ENCODE measurements at places on chromosomes 16 and 17.

- DNase-seq = no peak
Observed at GRCh38 chr17:2400877-2401425, at the start of gene MNT. TSS of gene MNT (minus strand) at chr17:2401060. CDS start at chr17:2400712, 348 bp downstream.

GRCh38 chr17:67016039-67016762 is 28.2 kb upstream of the CACNG1 start:
- DNase-seq = no peak

GRCh38 chr16:85153656-85154091 is 41.4 kb upstream of the CIBAR2 start:
- DNase-seq = no peak

- no peak for DNase-seq
Observed at GRCh38 chr17:78368854-78369495, 9.1 kb upstream of the SOCS3 start.

DNA sequence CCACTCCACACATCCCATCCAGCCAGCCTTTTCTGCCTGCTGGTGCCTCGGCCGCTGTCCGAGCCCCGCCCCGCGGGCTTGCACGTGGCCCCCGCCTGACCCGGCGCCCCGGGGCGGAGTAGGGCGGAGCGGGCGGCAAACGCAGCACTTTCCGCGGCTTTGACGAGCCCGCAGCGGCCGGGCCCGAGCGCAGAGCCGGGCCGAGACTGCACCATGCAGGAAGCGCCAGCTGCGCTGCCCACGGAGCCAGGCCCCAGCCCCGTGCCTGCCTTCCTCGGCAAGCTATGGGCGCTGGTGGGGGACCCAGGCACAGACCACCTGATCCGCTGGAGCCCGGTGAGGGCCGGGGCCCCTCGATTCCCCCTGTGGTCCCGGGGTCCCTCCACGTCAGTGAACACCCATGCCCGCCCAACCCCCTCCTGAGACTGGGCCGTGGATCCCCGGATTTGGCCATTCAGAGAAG is at the start of gene HSF4:
TSS of gene HSF4 (plus strand) at position 147 of the 463 bp plus-strand sequence. CDS start at position 214, 67 bp downstream.
- no peak for DNase-seq

DNA sequence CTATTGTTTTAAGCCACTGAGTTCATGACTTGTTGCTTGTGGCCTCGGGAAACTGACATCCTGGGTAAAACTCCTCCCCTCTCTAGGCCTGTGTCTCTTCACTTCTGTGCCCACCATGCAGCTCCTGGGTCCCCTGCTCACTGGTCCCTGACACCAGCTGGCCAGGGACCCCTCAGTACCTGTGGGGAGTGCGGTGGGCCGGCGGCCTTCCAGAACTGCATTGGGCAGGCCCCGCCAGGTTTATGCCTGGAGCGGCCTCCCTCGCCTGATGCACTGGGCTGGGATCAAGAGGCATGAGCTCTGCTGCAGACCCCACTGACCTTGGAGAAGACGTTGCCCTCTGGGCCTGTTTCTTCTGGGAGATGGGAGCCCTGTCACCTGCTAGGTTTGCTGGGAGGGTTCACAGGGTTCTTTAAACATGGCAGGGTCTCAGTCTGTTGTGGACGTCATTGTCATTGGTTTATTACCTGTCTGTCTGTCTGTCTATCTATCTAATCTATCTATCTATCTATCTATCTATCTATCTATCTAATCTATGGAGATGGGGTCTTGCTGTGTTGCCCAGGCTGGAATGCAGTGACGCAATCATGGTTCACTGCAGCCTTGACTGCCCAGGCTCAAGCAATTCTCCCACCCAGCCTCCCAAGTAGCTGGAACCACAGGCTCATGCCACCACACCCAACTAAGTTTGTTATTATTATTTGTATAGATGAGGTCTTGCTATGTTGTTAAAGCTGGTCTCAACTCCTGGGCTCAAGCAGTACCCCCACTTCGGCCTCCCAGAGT is 21.5 kb upstream of the RMI2 start:
- no peak for DNase-seq

- no peak for DNase-seq
Observed at GRCh38 chr17:27904534-27905446, 11.6 kb upstream of the LYRM9 start.

GRCh38 chr17:62089334-62089733 is 24.3 kb upstream of the MED13 start:
- no peak for DNase-seq

DNA sequence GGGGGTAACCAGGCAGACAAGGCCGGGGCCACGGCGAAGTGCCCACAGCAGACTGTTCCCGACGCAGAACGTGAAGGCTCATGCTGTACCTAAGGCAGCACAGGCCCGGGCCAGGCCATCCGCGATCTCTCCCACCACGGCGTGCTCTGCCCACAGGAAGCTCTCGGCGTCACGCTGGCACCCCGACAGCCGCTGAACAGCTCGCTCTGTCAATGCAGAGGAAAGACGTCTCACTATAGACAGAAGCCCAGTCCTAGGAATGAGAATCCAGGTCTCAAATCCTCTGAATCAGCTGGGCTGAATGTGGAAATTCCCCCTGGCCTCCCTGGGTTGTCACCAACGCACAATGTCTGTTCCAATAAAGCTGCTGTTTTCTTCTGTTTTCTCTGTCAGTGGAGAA is 21.4 kb downstream of the SERPINF1 start:
- DNase-seq = no peak

- DNase-seq = no peak
Observed at GRCh38 chr16:12324152-12324551, 347.6 kb downstream of the SNX29 start.

- no peak for DNase-seq
Observed at GRCh38 chr16:10180042-10180770, 2.0 kb downstream of the GRIN2A start.

- DNase-seq = no peak
Observed at GRCh38 chr16:19833176-19833575, 51.5 kb downstream of the GPRC5B start.

DNA sequence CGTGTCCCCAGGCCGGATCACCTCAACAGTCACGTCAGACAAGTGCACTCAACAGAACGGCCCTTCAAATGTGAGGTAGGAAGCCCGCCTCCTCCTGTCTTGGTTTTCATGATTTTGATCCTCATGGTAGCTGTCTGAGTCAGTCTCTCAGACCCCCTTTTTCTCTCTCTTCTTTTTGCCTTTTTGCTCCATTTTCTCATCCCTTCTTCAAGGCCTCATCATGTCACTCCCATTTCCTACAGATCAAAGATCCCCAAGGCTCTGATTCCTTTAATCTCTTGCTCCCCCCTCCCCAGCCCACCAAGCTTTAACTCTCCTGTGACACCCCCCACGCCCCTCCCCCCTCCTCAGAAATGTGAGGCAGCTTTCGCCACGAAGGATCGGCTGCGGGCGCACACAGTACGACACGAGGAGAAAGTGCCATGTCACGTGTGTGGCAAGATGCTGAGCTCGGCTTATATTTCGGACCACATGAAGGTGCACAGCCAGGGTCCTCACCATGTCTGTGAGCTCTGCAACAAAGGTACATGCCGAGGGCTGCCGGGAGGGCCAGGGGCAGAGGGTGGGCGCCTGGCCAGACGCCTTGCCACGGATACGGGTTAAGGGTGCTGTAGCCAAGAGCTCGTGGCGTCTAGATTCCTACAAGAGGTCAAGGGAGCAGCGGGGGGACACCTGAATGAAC is 2.0 kb downstream of the MAZ start:
- no peak for DNase-seq

GRCh38 chr16:58443783-58444182 is 51.5 kb downstream of the GINS3 start:
- no peak for DNase-seq

DNA sequence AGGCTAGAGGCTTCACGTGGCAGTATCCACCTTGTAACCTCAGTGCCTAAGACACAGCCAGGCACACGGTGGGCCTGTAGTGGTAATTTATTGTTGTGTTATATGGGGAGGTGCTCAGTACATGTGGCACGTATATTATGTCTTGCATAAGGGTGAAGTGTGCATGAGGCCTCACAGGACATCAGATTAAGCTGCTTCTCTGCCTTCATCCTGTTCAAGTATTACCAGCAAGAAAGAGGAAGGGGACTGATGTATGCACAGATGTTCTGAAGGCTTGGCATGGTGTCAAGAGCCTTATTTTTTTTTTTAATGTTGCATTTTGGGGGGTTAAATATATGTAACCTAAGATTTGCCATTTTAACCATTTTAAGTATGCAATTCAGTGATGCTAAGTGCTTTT is 71.6 kb downstream of the ABCC1 start:
- no peak for DNase-seq

GRCh38 chr17:80964859-80965580 is 26.6 kb upstream of the CHMP6 start:
- no peak for DNase-seq

GRCh38 chr17:83076938-83077337 is 2.5 kb upstream of the METRNL start:
- DNase-seq = no peak

DNA sequence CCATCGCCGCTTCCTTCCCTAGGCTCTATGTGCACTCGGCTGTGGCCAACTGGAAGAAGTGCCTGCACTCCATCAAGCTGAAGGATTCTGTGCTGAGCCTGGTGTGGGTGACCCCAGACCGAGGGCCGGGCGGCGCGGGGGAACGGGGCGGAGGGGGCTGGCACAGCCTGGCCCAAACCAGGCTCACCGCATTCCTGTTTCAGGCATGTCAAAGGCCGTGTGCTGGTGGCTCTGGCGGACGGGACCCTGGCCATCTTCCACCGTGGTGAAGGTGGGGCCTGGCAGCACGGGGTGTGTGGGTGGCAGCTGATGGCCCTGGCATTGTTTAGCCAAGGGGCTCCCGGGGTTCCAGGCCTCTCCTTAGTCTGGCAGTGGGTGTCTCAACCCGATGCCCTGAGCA is 4.6 kb downstream of the NME3 start:
- DNase-seq = no peak

DNA sequence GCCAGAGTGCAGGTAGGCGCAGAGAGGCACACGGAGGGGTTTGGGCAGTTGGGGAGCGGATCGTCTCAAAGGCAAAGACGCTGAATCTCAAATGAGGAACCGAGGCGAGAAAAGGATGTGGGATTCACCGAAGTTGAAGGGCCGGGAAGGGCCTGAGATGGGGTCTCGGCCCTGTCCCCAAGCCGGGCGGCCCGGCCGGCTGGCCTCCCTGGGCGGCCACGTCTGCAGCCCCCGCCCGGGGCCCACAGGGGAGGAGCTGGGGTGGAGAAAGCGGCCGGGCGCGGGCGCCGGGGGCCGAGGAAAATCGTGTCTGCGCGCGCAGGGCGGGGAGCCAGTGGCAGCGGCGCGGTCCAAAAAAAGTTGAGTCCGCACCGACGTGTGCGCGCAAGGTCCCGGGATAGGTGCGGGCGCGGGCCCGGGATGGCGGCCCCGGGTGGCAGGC is 458 bp downstream of the SLC12A4 start:
- no peak for DNase-seq

GRCh38 chr16:35510701-35511100 is 2051.3 kb downstream of the TP53TG3F start:
- DNase-seq = no peak

GRCh38 chr16:28304214-28304613 is 11.9 kb downstream of the SBK1 start:
- DNase-seq = no peak

- no peak for DNase-seq
Observed at GRCh38 chr16:9371713-9372448, 280.4 kb downstream of the HAPSTR1 start.

GRCh38 chr17:14308636-14308964 is 7.7 kb downstream of the HS3ST3B1 start:
- DNase-seq = no peak

- DNase-seq = no peak
Observed at GRCh38 chr16:20263138-20263855, 64.0 kb downstream of the GP2 start.

- no peak for DNase-seq
Observed at GRCh38 chr17:82356845-82357355, 2.1 kb upstream of the TEX19 start.

- DNase-seq = no peak
Observed at GRCh38 chr16:7744546-7745264, 412.1 kb downstream of the RBFOX1 start.

GRCh38 chr17:16975744-16976625 is 4.1 kb upstream of the TNFRSF13B start:
- DNase-seq = no peak

- no peak for DNase-seq
Observed at GRCh38 chr16:7025616-7026190, 306.9 kb upstream of the RBFOX1 start.

DNA sequence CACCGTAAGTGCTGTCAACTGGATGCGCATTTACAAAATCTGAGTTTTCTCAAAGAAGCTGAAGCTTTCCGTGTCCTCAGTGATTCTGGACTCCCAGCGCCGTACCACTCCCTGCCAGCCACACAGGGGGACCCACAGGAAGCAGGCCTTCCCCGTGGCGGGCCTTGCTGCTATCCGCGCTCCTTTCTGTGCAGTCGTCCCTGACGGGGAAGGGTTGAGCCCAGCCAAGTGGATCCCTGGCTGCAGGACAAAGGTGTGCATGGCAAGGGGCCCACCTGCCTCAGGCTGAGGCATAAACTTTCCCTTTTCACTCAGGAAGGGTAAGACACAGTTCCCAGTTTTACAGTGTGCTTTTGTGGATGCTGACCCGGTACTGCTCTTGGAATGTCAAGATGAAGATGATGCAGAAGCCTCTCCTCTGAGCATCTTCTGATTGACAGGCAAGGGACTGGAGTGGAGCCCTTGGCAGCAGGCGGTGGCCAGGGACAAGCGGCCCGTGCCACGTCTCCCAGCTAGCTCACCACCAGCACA is 93.0 kb downstream of the ANKRD11 start:
- DNase-seq = no peak

- DNase-seq = no peak
Observed at GRCh38 chr16:63372815-63373214, 1336.6 kb upstream of the CDH8 start.

DNA sequence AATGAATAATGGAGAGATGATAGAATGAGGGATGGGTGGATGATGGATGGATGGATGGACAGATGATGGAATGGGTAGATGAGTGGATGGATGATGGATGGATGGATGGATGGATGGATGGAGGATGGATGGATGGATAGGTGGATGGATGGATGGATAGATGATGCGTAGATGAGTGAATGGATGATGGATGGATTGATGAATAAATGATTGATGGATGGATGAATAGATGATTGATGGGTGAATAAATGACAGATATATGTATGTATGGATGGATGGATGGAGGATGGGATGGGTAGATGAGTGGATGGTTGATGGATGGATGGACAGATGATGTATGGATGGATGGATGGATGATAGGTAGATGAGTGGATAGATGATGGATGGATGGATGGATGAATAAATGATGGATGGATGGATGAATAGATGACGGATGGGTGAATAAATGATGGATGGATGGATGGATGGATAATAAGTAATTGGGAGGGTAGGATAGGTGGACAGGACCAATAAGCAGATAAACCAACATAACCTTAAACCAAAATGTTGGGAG is 7.9 kb downstream of the TRPV3 start:
- no peak for DNase-seq

GRCh38 chr17:80422981-80423380 is 8.0 kb downstream of the ENDOV start:
- DNase-seq = no peak
